ENCODE measurements at places on chromosomes 7 and 10.

DNA sequence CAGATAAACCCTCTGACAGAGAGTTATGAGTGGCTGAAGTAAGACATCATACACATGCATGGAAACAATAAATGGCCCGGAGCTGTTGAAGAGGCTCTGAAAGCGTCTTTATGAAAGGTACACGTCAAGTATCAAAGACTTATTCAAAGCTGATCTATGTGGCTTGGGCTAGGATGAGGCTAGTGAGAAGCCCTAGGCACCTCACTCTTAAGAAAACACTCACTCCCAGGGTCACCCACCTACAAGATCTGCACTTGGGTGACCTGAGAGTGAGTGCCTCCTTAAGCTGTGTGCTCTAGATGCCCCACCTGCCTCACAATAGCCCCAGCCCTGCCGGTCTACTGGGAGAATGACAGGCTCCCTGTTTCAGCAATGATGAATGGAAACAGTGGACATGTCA lies 1.1 kb upstream of the GIMAP1 start:
- no peak for DNase-seq

DNA sequence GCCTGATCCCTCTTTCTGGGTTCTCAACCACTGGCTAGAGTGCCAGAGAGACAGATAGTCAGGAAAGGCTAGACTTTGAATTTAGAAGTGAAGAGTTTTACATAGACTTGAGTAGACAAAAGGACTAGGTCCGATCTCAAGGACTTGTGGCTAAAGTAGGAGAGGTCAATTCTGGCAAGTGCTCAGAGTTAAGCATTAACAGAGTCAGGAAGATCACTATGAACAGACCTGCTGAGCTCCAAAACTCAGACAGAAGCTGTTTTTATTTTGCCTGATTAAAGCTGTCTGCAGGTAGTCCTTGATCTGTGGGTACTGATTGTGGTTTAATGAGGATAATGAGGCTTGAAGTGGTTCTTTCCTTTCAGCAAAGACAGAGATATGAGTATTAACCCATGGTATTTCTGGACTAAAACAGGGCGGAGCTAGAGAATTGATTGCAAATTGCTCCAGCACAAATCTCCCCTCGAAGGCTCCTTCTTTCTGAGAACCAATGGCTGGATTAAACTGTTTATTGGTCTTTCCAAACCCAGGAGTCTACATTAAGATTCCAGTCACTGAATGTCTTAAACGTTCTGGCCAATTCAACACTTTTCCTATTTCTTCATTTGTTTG lies 423.2 kb downstream of the IPMK start:
- no peak for DNase-seq

DNA sequence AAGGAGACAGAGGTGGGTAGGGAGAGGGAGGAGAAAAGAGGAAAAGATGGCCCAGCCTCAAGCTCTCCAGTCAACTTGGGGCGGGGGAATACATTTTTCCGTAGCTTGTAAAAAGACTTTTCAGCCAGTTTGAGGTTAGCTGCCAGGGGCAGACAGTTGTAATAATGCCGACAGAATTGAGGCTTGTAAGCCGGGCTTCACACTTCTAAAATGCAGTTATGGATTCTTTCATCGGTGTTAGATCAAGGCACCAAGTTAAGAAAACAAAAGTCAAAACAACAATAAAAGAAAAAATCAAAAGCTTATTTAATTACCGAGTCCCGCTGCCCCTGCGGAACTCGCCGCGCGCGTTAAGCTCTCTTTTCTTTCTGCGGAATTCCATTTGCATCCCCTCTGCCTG lies 448 bp upstream of the EVX1 start:
- DNase-seq = no peak

GRCh38 chr10:13400196-13400965 lies 52.3 kb upstream of the SEPHS1 start:
- DNase-seq = no peak

DNA sequence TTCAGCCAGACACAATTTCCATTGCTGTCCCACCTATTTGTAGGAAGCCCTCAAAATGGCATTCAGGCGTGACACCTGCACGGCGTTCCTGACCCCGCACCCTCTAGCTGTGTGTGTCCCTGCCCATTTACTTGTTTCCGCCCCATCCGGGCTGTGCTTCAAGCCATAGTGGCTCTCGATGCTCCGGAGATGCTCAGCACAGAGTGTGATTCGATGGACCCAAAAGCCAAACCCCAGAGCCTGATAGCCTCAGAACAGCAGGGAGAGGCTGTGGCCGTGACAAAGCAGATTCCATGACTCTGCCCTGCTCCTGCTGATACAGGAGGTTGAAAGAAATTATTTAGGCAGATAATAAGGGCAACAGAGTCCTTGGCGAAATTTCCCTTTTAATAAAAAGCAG lies 13.4 kb downstream of the BUD31 start:
- no peak for DNase-seq

DNA sequence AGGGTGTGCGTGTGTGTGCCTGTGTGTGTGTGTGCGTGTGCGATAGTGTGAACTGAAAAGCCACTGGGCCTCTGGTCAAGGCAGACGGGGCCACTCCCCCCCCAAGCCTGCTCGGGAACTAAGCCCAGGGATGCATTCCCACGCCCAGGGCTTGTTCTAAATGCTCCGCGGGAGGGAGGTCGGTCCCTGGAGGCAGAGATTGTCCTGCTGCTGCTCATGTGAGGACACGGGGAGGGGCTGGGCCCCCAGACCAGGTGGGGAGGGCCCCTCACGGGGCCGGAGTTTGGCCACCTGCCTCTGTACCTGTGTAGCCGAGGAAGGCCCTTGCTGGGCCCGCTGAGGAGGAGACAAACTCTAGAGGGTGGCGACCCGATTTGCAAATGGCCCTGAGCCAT lies 93.9 kb downstream of the PDGFA start:
- no peak for DNase-seq

GRCh38 chr7:129401967-129402860 lies 32.0 kb upstream of the STRIP2 start:
- DNase-seq = peak; percentile 27

GRCh38 chr7:84513061-84513460 lies 318.5 kb upstream of the SEMA3A start:
- DNase-seq = no peak

- no peak for DNase-seq
Measured at GRCh38 chr7:139915268-139915863, 86.3 kb downstream of the TBXAS1 start.

GRCh38 chr10:34470307-34470706 lies 344.8 kb downstream of the PARD3 start:
- DNase-seq = no peak

- no peak for DNase-seq
Measured at GRCh38 chr10:71513936-71514335, 117.2 kb downstream of the CDH23 start.

DNA sequence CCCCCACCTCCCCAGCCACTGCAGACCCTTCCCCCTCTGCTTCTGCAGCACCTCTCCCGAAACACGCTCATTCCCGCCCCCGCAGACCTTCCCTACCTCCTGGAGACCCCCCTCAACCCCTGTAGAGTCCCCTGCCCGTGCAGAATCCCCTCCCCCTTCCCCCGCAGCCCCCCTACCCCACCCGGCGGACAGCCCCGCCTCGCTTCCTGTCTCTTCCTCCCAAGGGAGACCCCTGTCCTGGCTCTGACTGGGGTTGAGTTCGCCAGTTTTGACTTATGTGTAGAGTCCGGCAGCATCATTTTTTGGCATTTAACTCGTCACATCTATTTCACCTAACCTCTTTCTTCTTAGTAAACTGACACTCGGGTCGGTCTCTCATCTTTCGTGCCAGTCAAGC lies 54.0 kb downstream of the ALOX5 start:
- DNase-seq = no peak

DNA sequence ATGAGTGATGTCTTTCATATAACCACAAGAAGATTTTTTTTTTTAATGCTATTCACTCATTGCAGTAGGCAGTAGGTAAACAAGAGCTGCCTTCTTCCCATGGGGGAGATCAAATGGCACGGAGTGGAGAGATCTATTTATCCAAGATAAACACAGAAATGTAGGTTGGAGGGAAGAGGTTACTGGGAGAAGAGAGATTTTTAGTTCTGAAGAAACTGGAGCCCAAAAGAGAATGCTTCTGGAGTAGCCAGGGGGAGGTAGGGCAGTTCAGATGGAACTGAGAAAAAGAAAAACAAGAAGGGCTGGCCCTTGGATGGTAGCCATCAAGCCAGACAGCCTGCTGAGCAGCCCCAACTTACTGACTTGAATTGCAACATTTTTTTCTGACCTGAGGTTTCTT lies 270.1 kb upstream of the TPK1 start:
- DNase-seq = no peak

- no peak for DNase-seq
Measured at GRCh38 chr10:86362586-86363183, 3.9 kb downstream of the GRID1 start.

DNA sequence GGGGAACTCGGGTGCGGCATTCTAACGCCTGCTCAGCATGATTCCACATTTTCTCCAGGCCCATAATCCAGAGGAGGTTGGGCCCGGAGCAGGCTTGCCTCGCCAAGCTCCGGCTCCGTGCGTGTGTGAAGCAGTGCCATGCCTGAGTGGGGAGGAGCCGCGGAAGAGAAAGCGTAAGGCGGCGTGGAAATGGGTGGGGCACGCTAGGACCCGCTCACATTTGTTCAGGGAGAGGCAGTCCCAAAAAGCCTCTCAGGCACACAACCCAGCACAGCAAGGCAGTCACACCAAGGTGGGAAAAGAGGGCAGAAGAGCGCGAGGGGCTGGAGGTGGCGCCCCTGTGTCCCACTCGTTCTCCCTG lies 695 bp upstream of the VDAC2 start:
- peak; percentile 75 for DNase-seq

DNA sequence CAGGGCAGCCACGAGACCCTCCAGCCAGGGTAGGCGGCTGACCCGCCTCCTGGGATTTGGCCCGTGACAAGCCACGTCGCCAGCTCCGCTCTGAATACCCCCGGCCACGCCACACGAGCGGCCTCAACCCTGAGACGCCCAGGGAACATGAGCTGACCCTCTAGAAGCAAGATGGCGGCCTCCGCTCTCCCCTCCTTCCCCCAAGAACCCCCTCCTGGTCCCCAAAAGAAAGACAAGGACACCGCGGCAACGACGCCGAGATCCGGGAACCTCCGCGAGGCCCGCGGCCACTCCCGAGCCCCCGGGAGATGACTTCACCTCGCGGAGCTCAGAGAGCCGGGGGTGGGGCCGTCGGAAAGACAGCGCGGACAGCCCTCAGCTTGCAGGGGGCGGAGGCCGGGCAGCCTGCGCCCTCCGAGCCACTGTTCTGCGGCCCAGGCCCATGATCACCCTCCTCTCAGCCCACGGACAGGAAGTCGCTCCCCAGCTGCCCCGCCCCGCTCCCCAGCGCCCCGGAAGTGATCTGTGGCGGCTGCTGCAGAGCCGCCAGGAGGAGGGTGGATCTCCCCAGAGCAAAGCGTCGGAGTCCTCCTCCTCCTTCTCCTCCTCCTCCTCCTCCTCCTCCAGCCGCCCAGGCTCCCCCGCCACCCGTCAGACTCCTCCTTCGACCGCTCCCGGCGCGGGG lies at the start of gene RALA:
RALA (plus strand) TSS at position 526 of the 685 bp plus-strand sequence. CDS start 63,096 bp downstream, outside the sequence.
- peak; percentile 91 for DNase-seq

- DNase-seq = no peak
Measured at GRCh38 chr10:120042705-120043104, 150.2 kb downstream of the SEC23IP start.

- DNase-seq = no peak
Measured at GRCh38 chr10:71230656-71231025, 18.3 kb downstream of the UNC5B start.

GRCh38 chr10:28897617-28898464 lies 220.5 kb downstream of the BAMBI start:
- DNase-seq = no peak

- DNase-seq = no peak
Measured at GRCh38 chr10:96584035-96584434, 2.8 kb downstream of the TM9SF3 start.

GRCh38 chr7:108643136-108643535 lies 73.5 kb downstream of the DNAJB9 start:
- no peak for DNase-seq

DNA sequence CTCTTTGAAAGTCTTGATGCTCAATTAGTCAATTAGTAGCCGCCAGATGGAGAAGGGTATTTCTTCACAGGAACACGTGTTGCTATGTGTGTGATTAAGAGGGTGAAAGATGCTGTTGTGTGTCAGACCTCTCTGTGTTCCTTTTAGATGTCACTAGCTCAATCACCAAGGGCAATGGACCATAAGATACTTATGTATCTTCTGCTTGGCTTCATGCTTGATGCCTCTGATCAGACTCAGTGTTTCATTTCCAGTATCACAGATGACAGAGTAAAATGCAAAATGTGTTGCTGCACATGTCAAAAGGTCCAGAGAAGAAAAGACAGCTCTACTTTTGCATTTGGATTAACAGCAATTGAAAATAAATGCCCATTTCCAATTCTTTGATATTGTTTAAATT lies 865.9 kb downstream of the CNTNAP2 start:
- DNase-seq = no peak

DNA sequence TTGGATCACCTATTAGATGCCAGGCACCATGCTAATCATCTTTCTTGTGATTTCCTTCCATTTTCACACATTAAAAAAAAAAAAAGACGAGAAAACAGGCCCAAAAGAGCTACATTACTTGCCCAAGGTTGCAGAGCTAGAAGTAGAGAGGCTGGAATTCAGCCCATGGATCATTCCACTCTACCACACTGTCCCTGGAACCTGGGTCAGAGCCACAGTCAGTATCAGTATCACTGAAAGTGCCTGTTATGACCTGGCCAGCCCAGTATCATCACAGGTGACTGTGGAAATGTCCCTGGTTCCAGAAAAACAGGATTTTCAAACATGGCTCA lies 3.3 kb upstream of the FLNC start:
- no peak for DNase-seq

- no peak for DNase-seq
Measured at GRCh38 chr7:117790731-117791130, 82.5 kb downstream of the CTTNBP2 start.

GRCh38 chr10:129568583-129569344 lies 101.7 kb downstream of the MGMT start:
- no peak for DNase-seq

GRCh38 chr7:116929021-116929420 lies 24.3 kb upstream of the ST7 start:
- DNase-seq = no peak

DNA sequence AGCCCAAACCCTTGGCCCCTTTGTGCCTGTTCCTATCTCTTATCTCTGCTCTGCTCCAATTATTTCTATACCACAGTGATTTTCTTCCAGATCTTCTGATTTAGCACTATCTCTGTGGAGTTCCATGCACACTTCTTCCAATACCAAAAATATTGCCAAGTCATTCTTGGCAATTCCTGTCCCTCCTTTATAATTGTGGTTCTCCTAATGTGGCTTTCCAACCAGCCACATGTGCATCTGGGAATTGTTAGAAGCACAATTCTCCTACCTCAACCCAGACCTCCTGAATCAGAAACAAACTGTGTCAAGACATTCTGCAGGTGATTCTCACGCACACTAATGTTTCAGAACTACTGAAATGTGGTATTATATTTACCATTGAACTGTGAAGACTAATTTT lies 447.8 kb upstream of the IGFBP3 start:
- DNase-seq = no peak

DNA sequence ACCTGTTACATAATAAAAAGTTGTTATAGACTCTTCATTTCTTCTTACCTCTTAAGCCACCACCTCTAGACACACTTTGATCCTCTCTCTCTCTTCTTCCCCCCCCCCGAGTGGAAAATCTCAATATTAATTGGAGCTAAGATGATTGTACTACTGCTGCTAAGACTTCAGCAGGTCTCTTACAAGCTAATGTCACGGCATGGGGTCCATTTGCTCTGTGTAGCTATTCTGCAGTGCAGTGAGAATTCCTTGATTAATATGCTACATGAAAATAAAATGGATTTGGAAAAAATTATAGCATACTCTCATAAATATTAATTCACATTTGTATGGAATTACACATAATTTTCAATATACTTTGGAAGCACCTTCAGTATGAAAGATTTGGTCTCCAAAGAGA lies 297.2 kb downstream of the AUTS2 start:
- DNase-seq = no peak

Data from activated CD4-positive, alpha-beta T cell treated with anti-CD3 and anti-CD28 coated beads, Interleukin-2, amount 50 U/mL, for 48 hours (primary cell).